ENCODE measurements at places on chromosomes 4 and X.

DNA sequence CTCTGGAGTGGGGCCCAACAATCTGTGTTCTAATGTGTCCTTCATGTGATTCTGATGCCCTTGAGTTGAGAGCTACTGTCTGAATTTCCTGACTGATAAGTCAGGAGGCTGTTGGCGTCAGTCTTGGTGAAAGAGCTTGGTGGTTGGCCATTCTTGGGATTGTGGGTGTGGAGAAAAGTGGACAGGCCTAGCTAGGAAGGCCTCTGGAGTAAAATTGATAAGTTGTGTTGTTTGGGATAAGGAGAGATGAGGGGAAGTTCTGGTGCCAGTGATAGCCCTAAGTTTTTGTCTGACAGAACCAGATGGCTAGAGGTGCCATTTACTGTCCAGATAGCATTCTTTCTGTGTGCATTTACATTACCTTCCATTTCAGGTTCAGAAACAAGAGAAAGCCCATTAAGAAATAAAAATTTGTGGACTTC lies 11.7 kb downstream of the NSD2 start:
- no peak for DNase-seq

DNA sequence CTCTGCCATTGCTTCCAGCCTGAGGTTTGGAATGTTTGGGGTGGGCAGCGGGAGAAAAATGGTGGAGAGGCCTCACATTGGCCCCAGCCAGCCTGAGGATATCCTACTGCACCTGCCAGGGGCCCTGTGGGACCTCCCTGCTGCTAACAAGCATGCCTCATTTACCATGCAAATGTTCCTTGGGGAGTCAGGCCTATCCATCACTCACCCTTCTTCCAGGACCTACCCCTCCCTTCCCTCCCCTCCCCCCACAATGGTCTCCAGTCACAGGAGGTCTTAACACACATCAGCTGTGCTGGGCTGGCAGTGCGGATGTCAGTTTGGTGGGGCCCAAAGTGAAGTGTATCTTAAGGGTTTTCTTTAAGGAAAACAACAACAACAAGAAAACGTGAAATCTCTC lies 139.2 kb downstream of the SHOX start:
- no peak for DNase-seq

- DNase-seq = no peak
Measured at GRCh38 chr4:5865896-5866599, 26.8 kb downstream of the CRMP1 start.

DNA sequence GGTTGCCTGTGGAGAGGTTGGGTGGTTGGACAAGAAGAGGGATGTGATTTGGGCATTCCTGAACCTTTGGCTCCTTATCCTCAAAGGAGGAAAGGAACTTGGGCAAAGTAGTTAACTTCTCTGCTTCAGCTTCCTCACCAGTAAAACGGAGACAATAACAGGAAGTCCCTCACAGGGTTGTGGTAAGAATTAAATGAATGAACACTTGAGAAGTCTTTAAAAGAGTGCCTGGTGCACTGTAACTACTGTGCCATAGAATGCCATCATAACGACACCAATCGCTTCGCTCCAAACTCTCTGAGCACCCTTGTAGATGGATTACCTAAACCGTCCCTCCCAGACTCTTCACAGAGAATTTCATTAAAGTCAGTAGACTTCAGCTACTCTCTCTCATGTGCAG lies 10.5 kb downstream of the ZCCHC18 start:
- DNase-seq = no peak

GRCh38 chrX:118773782-118774181 lies 46.4 kb downstream of the IL13RA1 start:
- DNase-seq = no peak

All from femur (tissue), 1 donor.